ENCODE measurements at places on chromosomes 1 and 21. TPM values are rescaled to one million over a fixed set of nuclear protein-coding genes. Genes with fewer than 3 reads are reported as not detected.

Gene DPT
- not detected for polyA plus RNA-seq

Gene CHIT1
- not detected for polyA plus RNA-seq

Gene PDZK1
- 0.17 TPM for polyA plus RNA-seq

Gene NCAM2
- polyA plus RNA-seq: 0.14 TPM

Gene SLAMF7
- not detected for polyA plus RNA-seq

Gene OSBPL9
- polyA plus RNA-seq: 40.5 TPM

Gene PIGV
- 20.9 TPM for polyA plus RNA-seq

Gene TM2D1
- polyA plus RNA-seq: 20.5 TPM

Gene MASP2
- 0.54 TPM for polyA plus RNA-seq

Gene ATP5PF
- polyA plus RNA-seq: 240 TPM

Gene ANGPTL3
- not detected for polyA plus RNA-seq

Gene FAM72C
- polyA plus RNA-seq: 0.97 TPM

Gene IFNAR2
- 8.6 TPM for polyA plus RNA-seq

Gene TACSTD2
- 0.85 TPM for polyA plus RNA-seq

Gene SERPINC1
- 0.08 TPM for polyA plus RNA-seq

Gene PCSK9
- polyA plus RNA-seq: 22.3 TPM

Gene SOAT1
- polyA plus RNA-seq: 1.5 TPM

Gene CSRP1
- 14.2 TPM for polyA plus RNA-seq

Gene NUF2
- 6.4 TPM for polyA plus RNA-seq

Gene IRF6
- 9.6 TPM for polyA plus RNA-seq

Gene GCSAML
- not detected for polyA plus RNA-seq

Gene EPS8L3
- polyA plus RNA-seq: not detected

Gene GNAT2
- 0.14 TPM for polyA plus RNA-seq

Gene PDZK1IP1
- polyA plus RNA-seq: 0.17 TPM

Gene AKIRIN1
- polyA plus RNA-seq: 117 TPM

Gene IVL
- polyA plus RNA-seq: not detected

Gene SEC16B
- 0.94 TPM for polyA plus RNA-seq

Gene OR10Z1
- polyA plus RNA-seq: not detected

Gene LCE1D
- not detected for polyA plus RNA-seq

Gene AMY2A
- not detected for polyA plus RNA-seq

Gene PDC
- not detected for polyA plus RNA-seq

Gene MRPS6
- 62.7 TPM for polyA plus RNA-seq

Gene SF3B4
- polyA plus RNA-seq: 114 TPM

Gene NBPF6
- not detected for polyA plus RNA-seq

Gene PROX1
- 0.30 TPM for polyA plus RNA-seq

Gene DTL
- 36.0 TPM for polyA plus RNA-seq

Gene OLFML2B
- polyA plus RNA-seq: 6.5 TPM

Gene CDCA8
- 46.2 TPM for polyA plus RNA-seq

Measured in H1 (cell line).